Adrenal gland (tissue), 19 donors: ENCODE measurements at places on chromosomes 6 and 20.

DNA sequence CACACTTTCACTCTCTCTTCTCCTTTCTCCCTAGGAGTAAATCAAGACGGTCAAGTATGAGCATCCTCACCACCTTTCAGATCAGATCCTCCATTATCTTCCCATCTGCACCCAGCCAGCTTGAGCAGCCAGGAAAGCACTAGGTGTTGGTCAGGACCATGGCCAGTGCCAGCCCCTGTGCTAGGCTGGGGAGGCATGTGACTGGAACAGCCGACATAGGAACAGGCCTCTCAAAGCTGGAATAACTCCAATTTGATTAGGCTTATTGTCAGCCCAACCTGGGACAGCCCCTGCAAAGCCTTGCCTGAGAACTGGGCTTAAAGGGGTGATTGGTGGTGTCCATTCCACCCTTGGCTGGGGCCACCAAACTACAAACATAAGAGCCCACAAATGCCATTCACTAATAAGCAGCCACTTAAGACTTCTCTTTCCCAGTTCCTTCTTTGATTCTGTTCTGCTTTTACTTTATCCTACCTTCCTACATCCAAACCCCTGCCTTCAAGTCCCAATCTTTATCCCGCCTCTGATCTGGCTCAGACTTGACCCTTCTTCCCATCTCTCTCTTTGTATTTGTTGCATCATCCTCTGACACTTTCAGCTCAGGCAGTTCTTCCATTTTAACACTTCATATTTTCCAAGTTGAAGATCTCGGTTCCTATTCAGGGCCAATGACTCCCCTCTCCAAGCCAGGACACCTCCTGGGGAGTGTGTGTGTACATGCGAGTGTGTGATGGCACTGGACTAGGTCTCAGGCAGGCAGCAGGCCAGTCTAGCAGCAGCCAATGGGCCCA lies 4.5 kb upstream of the TREM2 start:
- H3K4me3 ChIP-seq, result no peak overlapping the region
- no peaks in the 10 kb centered on the region for H3K27me3 ChIP-seq
- DNase-seq, result peak; percentile 37
- H3K4me1 ChIP-seq, result no peaks in the 10 kb centered on the region

GRCh38 chr6:6008648-6009421 lies 2.1 kb upstream of the NRN1 start:
- H3K36me3 ChIP-seq, result no peaks in the 10 kb centered on the region
- H3K4me3 ChIP-seq, result peak overlapping the region; percentile 22
- peak; percentile 37 for DNase-seq
- peaks cover 8% of the 10 kb centered on the region for H3K4me1 ChIP-seq

DNA sequence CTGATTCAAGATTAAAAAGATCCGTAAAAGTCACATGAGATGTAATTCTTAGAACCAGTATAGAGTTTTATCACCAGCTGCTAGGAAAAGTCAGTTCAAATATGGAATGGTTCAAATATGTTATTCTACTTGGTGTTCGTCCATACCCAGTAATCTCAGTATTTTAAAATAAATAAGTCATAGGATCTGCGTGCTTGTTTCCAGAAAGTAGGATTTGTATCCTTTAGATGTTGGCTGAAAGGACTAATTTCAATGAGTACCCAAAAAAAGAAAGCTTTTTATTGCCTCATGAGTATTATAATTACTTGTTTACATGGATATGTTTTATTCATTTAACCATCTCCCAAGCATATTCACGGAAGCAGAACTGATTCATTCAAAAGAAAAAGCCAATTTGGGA lies 12.2 kb downstream of the TPD52L1 start:
- H3K27ac ChIP-seq, result no peak overlapping the region
- no peaks in the 10 kb centered on the region for H3K36me3 ChIP-seq
- DNase-seq, result no peak

DNA sequence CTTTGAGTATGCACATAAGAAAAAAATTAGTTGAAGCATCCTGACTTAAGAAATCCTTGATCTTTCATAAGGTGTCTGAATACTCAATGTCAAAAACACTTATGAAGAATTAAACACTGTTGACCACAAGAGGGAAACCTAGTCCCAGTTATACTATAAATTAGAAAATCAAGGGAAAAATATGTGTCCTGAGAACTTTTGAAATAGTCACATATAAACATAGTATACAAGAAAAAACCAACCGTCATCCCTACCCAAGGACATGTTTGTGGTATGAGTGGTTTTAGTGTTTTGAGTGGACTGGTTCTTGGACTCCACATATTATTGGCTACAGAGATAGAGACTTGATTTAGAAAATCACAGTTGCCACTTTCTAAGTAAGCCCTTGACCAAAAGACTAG lies 7.6 kb upstream of the HLA-DRA start:
- H3K4me3 ChIP-seq, result no peak overlapping the region
- no peaks in the 10 kb centered on the region for H3K36me3 ChIP-seq
- peaks cover 3% of the 10 kb centered on the region for H3K27me3 ChIP-seq

GRCh38 chr20:46814366-46815232 lies 80.0 kb upstream of the EYA2 start:
- no peak overlapping the region for H3K27ac ChIP-seq
- H3K4me3 ChIP-seq, result no peak overlapping the region
- H3K27me3 ChIP-seq, result peaks cover 23% of the 10 kb centered on the region
- H3K36me3 ChIP-seq, result no peaks in the 10 kb centered on the region
- DNase-seq, result peak; percentile 22
- no peaks in the 10 kb centered on the region for H3K4me1 ChIP-seq

GRCh38 chr6:13579911-13580310 lies 5.5 kb downstream of the SIRT5 start:
- H3K27me3 ChIP-seq, result no peaks in the 10 kb centered on the region
- H3K4me1 ChIP-seq, result no peaks in the 10 kb centered on the region
- H3K36me3 ChIP-seq, result peaks cover 9% of the 10 kb centered on the region
- no peak for DNase-seq
- no peak overlapping the region for H3K27ac ChIP-seq
- H3K4me3 ChIP-seq, result no peak overlapping the region

DNA sequence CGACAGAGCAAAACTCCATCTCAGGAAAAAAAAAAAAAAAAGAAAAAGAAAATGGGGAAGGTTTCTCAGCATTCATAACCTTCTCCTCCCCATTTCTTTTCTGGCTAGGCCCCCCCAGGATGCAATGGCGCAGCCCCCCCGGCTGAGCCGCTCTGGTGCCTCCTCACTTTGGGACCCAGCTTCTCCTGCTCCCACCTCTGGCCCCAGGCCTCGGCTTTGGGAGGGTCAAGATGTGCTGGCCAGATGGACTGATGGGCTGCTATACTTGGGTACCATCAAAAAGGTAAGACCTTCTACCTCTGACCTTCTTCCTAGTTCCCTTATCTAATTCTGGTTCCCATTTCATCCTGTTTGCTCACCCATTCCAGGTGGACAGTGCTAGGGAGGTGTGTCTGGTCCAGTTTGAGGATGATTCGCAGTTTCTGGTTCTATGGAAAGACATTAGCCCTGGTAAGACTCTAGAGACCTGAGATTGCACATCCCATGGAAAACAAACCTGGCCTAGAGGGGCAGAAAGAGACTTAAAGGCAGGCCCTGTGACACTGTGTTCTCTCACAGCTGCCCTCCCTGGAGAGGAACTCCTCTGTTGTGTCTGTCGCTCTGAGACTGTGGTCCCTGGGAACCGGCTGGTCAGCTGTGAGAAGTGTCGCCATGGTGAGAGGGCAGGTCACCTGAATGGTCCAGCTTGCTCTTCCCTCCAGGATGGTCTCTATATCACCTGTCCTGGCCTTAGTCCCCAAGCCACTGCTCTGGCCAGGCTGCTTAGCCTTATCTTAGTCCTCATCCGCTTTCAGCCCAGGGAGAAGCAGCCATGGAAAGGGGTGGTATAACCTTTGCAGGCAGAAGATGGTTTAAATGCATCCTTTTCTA lies 1.6 kb downstream of the PHF1 start:
- H3K27ac ChIP-seq, result peak overlapping the region; percentile 98
- DNase-seq, result no peak
- H3K4me1 ChIP-seq, result peaks cover 41% of the 10 kb centered on the region
- H3K4me3 ChIP-seq, result no peak overlapping the region
- no peaks in the 10 kb centered on the region for H3K27me3 ChIP-seq

- H3K4me3 ChIP-seq, result no peak overlapping the region
- no peak for DNase-seq
- H3K27me3 ChIP-seq, result peaks cover 48% of the 10 kb centered on the region
Measured at GRCh38 chr6:21666201-21666691, 72.7 kb downstream of the SOX4 start.

- H3K27me3 ChIP-seq, result no peaks in the 10 kb centered on the region
- H3K36me3 ChIP-seq, result no peaks in the 10 kb centered on the region
- peaks cover 20% of the 10 kb centered on the region for H3K4me1 ChIP-seq
Measured at GRCh38 chr20:35306931-35307517, 14.8 kb upstream of the FAM83C start.

- H3K4me3 ChIP-seq, result no peak overlapping the region
- peaks cover 25% of the 10 kb centered on the region for H3K27me3 ChIP-seq
- no peaks in the 10 kb centered on the region for H3K4me1 ChIP-seq
- no peak for DNase-seq
Measured at GRCh38 chr6:13402711-13403110, 74.4 kb upstream of the TBC1D7 start.

DNA sequence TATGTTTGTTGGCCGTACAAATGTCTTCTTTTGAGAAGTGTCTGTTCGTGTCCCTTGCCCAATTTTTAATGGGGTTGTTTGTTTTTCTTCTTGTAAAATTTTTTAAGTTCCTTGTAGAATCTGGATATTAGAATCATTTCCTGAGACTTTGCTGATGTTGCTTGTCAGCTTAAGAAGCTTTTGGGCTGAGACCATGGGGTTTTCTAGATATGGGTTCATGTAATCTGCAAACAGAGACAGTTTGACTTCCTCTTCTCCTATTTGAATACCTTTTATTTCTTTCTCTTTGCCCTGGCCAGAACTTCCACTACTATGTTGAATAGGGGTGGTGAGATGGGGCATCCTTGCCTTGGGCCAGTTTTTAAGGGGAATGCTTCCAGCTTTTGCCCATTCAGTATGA lies 82.6 kb downstream of the SLC24A3 start:
- H3K36me3 ChIP-seq, result no peaks in the 10 kb centered on the region
- no peak for DNase-seq
- no peak overlapping the region for H3K27ac ChIP-seq
- H3K4me1 ChIP-seq, result peaks cover 9% of the 10 kb centered on the region
- H3K4me3 ChIP-seq, result no peak overlapping the region

DNA sequence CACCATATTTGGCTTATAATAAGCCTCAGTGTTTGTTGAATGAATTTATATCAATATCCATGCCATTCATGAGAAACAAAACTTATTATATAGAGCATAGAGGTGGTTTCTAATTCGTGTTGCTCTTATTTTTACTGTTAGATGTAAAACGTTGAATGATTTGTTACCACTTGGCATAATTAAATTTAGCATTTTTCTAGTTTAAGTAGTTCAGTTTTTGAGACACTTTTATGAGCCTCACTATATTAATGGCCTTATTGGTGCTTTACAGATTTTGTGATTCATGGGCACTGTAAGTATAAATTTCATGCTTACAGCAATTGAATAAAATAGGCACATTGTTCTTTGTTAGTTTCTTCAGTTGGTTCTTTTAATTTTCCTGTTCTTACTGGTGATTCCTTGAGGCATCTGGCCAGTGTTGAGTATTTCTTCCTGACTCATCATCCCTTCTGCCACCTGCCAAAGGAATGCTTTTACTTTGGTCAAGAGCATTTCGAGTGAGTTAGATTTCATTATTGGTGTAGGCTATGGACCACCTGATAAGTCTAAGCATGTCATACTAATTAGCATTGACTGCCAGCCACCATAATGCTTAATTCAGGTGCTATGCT lies 34.8 kb downstream of the CDKAL1 start:
- H3K36me3 ChIP-seq, result no peaks in the 10 kb centered on the region
- H3K27me3 ChIP-seq, result no peaks in the 10 kb centered on the region
- no peak overlapping the region for H3K27ac ChIP-seq
- DNase-seq, result no peak

- no peaks in the 10 kb centered on the region for H3K36me3 ChIP-seq
- H3K4me1 ChIP-seq, result no peaks in the 10 kb centered on the region
- no peaks in the 10 kb centered on the region for H3K27me3 ChIP-seq
- H3K27ac ChIP-seq, result no peak overlapping the region
- no peak for DNase-seq
- H3K4me3 ChIP-seq, result no peak overlapping the region
Measured at GRCh38 chr6:107784669-107785068, 39.4 kb downstream of the SCML4 start.

- H3K27ac ChIP-seq, result no peak overlapping the region
- H3K27me3 ChIP-seq, result no peaks in the 10 kb centered on the region
- H3K4me3 ChIP-seq, result no peak overlapping the region
- no peak for DNase-seq
- no peaks in the 10 kb centered on the region for H3K4me1 ChIP-seq
Measured at GRCh38 chr6:135985471-135985870, 134.0 kb downstream of the PDE7B start.

- no peak overlapping the region for H3K27ac ChIP-seq
- H3K4me3 ChIP-seq, result no peak overlapping the region
- no peaks in the 10 kb centered on the region for H3K4me1 ChIP-seq
- H3K27me3 ChIP-seq, result no peaks in the 10 kb centered on the region
Measured at GRCh38 chr20:53124803-53125202, 152.6 kb downstream of the TSHZ2 start.

DNA sequence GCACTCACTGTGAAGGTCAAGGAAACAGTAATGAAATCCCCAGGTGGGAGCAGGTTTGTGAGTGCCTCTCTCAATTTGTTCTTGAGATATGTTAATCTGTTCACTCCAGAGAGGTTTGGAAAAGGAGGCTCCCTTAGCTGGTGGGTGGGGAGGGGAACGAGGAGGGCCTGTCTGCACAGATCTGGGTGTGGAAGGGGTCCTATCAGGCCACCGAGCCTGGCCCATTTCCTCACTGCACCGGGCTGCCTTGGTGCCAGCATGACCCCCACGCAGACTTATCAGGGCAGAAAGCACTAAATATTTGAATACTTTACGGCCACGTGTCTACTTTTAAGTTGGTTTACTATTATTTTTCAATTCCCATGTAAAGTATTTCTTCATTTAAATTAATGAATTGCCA lies 8.3 kb downstream of the AGPAT4 start:
- no peaks in the 10 kb centered on the region for H3K36me3 ChIP-seq
- H3K27ac ChIP-seq, result no peak overlapping the region
- H3K4me1 ChIP-seq, result no peaks in the 10 kb centered on the region
- H3K27me3 ChIP-seq, result no peaks in the 10 kb centered on the region
- DNase-seq, result no peak

DNA sequence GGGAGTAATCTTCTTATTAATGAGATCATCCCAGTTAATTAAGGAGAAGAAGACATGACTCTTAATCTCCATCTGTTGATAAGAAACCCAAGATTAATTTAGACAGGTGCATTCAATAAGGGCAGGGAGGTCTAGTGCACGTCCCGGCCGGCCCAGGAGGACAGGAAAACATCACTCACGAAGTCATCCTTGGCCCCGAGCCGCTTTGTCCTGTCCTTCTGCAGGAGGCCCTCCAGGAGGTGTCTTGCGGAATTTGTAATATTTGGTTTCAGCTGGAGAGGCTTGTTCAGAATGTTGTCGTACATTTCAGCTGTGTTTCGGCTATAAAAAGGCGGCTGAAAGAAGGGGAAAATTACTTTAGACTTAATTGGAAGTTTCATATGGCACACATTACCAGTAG lies 118.4 kb upstream of the SLC2A12 start:
- peak overlapping the region; percentile 74 for H3K27ac ChIP-seq
- H3K36me3 ChIP-seq, result peaks cover 45% of the 10 kb centered on the region
- peak; percentile 53 for DNase-seq
- no peak overlapping the region for H3K4me3 ChIP-seq

- H3K27ac ChIP-seq, result no peak overlapping the region
- no peaks in the 10 kb centered on the region for H3K4me1 ChIP-seq
- H3K4me3 ChIP-seq, result no peak overlapping the region
- H3K36me3 ChIP-seq, result no peaks in the 10 kb centered on the region
- H3K27me3 ChIP-seq, result no peaks in the 10 kb centered on the region
Measured at GRCh38 chr6:52328729-52329128, 33.2 kb upstream of the PAQR8 start.
